ENCODE measurements at places on chromosomes 11 and 22. TPM values are rescaled to one million over a fixed set of nuclear protein-coding genes. Genes with fewer than 3 reads are reported as not detected.

DNA sequence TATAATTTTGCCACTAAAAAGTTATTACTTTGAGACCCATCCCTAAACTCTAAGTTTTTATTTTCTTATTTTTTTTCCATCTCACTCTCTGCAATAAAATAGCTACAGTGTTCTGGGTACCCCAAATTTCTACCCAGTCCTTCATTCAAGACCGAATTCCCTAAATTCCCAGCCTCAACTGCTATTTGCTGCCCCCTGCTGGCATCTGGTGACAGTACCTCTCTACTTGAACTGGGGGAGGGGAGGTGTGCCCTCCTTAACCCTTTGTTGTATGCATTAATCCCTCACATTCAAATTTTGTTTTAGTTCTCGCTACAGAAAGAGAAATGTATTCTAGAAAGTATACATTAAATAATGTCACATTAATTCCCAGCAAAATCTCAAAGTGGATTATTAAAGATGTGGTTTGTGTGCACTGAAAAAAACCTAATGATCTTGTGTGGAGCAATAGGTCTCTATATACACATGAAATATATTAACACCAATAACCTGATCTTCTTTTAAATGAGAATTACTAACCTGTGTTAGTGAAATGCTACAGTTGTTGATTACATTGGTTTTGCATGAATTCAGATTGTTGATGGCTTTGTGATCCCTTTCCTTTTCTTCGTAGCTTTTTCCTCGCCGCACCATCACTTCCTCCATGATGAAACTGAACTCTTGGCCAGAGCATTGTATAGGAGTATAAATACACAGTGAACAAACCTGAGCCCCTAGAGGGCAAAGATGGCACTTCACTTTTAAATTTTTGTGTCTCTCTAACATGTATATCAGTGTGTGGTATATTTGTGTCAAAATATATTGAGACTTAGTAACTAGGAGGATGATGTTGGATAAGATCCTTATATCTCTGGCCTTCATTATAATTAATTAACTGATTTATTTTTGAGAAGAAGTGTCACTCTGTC, 590.0 kb downstream of the METTL15 start:
- H3K27me3 ChIP-seq: no peaks in the 10 kb centered on the region
- no peak overlapping the region for H3K4me3 ChIP-seq
- no peaks in the 10 kb centered on the region for H3K4me1 ChIP-seq
- no peak overlapping the region for H3K27ac ChIP-seq

The AIFM3 gene
- 0.66 TPM for total RNA-seq

- no peaks in the 10 kb centered on the region for H3K36me3 ChIP-seq
- no peak overlapping the region for H3K4me3 ChIP-seq
These were observed 9.7 kb upstream of the THY1 start for GRCh38 chr11:119432484-119433357.

DNA sequence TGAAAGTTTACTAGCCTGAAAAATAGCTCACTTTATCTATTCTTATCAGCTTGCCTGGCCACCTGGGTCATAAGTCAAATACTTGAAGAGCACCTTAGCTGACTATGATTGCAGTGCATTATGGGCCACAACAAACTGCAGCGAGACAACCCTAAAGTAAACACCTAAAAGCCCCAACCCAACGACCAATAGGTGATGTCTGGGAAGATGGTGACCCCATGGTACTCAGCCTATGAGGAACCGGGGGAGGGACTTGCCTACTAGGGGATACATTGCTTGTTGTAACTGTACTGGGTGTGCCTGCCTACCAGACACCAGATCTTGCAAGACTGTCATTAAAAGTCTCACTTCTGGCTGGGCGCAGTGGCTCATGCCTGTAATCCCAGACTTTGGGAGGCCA, 35.6 kb upstream of the APOBEC3A start:
- H3K4me1 ChIP-seq: peaks cover 18% of the 10 kb centered on the region
- no peaks in the 10 kb centered on the region for H3K36me3 ChIP-seq
- H3K27ac ChIP-seq: no peak overlapping the region
- H3K27me3 ChIP-seq: no peaks in the 10 kb centered on the region

DNA sequence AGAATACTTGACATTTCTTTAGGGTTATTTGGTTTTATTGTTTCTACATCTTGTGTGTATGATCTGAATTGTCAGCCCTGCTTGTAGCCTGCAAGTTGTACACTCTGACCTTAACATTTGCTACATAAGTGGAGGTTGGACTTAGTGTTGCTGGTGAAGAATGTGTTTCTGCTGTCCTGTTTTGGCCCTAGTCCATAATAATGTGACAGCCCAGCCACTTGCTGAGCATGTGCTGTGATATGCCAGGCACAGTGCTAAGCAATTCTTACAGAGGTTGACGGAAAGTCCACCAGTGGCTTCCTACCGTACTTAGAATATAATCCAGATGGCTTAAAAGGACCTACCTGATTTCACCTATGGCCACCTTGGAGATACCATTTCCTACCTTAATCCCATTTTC, 526.6 kb downstream of the NELL1 start:
- H3K36me3 ChIP-seq: no peaks in the 10 kb centered on the region
- no peak for DNase-seq
- H3K27me3 ChIP-seq: no peaks in the 10 kb centered on the region
- no peak overlapping the region for H3K27ac ChIP-seq
- no peaks in the 10 kb centered on the region for H3K4me1 ChIP-seq

The OOSP4B gene
- total RNA-seq: not detected

GRCh38 chr22:20427104-20427944, 10.3 kb downstream of the SCARF2 start:
- H3K4me3 ChIP-seq: no peak overlapping the region
- no peak for DNase-seq
- peaks cover 24% of the 10 kb centered on the region for H3K36me3 ChIP-seq
- H3K27ac ChIP-seq: no peak overlapping the region

DNA sequence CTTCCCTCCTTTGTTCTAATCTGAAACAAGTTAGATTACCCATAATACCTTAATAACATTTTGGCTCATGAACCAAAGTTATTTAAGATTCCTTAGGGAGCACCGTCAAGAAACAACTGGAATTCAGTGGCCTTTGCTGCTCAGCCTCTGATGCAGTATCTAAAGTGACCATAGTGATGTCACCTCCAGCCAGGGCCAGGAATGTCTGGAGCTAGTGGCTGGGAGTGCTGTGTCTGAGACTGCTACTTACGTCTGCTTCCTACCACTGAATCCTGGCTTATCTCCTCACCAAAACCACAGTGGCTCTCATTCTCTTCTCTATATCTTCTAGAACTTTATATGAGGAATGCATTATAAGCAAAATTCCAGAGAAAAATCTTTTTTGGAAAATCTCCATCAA, 658.0 kb downstream of the DLG2 start:
- H3K4me1 ChIP-seq: no peaks in the 10 kb centered on the region
- no peaks in the 10 kb centered on the region for H3K36me3 ChIP-seq
- no peak overlapping the region for H3K4me3 ChIP-seq
- DNase-seq: no peak

DNA sequence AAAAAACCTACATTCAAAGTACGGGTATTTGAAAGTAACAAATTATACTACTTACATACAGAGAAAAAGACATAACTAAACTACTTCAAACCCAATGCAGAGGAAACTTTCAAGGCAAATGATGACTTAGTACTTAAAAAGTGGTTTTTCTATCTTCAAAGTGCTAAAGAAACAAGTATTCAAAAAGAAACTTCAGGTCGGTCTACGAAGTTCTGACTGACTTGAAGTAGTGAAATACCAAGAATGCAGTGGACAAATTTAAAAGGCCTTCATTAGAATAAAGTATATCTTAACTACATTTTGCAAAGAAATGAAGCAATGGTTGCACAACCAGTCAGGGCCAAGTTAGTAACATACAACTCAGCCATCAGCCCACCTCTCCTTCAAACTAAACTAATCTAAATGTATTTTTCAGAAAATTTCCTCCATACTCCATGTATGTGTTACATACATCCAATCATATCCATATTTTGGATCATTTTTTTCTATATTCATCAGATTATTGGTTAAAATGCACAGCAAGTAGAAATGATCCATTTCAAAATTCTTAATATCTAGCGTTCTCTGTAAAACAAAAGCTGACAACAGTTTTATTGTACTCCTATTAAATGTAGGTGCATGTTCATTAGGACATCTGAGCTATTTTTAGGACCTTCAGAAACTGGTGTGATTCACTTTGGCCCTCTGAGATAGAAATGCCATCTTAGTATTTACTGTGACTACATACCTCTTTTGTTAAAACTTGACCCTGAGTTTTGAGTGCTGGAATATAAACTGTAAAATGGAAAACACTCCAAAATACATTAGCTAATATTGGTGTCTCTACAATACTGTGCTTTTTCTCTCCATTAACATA, 49.9 kb downstream of the BIRC2 start:
- no peak overlapping the region for H3K4me3 ChIP-seq
- peaks cover 14% of the 10 kb centered on the region for H3K4me1 ChIP-seq
- DNase-seq: no peak
- peaks cover 12% of the 10 kb centered on the region for H3K36me3 ChIP-seq
- H3K27me3 ChIP-seq: no peaks in the 10 kb centered on the region

The C22orf23 gene
- total RNA-seq: not detected

- peaks cover 6% of the 10 kb centered on the region for H3K4me1 ChIP-seq
- no peak overlapping the region for H3K27ac ChIP-seq
- H3K36me3 ChIP-seq: no peaks in the 10 kb centered on the region
- no peak for DNase-seq
- H3K4me3 ChIP-seq: no peak overlapping the region
- H3K27me3 ChIP-seq: no peaks in the 10 kb centered on the region
These were observed 73.6 kb downstream of the PAK1 start for GRCh38 chr11:77400271-77400670.

The OR10D3 gene
- not detected for total RNA-seq

The KCNK4 gene
- total RNA-seq: 0.71 TPM

GRCh38 chr11:78372114-78372768, 45.4 kb downstream of the GAB2 start:
- no peaks in the 10 kb centered on the region for H3K27me3 ChIP-seq
- no peak overlapping the region for H3K27ac ChIP-seq
- no peaks in the 10 kb centered on the region for H3K36me3 ChIP-seq
- no peak overlapping the region for H3K4me3 ChIP-seq
- no peaks in the 10 kb centered on the region for H3K4me1 ChIP-seq

The RPL3 gene
- total RNA-seq: 1,964 TPM

DNA sequence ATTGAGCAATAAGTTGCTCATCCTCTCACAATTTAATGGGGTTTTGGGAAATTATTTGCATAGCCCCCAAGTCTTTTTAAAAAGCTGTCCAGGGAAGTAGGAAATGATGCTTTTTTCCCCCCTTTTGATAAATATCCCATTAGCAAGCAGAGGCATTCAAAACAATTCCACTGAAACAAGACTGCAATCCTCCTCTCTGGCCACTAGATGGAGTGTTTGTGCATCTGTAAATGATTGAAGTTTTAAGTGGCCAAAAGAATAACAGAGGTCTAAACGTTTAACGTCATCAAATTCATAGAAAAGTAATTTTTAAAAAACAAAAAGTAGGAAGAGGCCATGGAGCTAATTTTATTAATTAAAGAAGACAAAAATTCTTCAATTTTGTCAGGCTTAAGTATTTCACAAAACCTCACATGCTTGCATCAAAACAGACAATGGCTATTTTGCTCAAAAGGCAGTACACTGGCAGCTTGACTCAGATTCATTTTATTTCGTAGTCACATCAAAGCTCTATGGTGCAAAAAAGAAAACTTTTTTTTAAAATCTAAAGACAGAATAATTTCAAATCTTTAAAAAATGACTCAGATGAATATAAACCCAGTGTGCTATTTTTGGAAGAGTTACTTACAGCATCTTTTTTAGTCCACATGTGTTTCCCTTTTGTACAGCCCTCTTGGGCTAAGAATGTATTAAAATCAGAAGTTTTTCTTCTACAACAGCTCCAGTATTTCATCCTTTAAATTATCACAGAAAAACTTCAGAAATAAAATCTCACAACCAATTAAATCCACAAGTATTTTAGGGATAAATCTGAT, 17.8 kb downstream of the CHORDC1 start:
- peaks cover 84% of the 10 kb centered on the region for H3K36me3 ChIP-seq
- no peaks in the 10 kb centered on the region for H3K4me1 ChIP-seq
- no peak overlapping the region for H3K27ac ChIP-seq
- DNase-seq: no peak

DNA sequence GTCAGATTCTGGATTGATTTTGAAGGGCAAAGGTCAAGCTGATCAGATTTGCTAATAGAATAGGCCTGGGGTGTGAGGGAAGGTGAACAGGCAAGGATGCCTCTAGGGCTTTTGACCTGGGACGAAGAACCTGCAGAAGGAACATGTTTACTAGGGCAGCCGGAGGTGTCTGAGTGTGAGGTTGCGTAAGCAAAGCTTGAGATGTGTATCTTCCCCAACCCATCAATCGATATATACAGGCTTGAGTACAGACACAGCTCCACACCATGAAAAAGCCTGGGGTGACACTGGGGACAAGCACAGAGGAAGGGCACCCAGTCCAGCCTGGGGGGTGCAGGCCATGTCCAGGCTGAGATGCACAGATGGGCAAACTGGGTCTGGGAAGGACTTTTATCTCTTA, 1.1 kb downstream of the LHFPL7 start:
- H3K4me3 ChIP-seq: no peak overlapping the region
- H3K27ac ChIP-seq: no peak overlapping the region
- DNase-seq: no peak
- no peaks in the 10 kb centered on the region for H3K27me3 ChIP-seq
- H3K36me3 ChIP-seq: no peaks in the 10 kb centered on the region
- no peaks in the 10 kb centered on the region for H3K4me1 ChIP-seq

GRCh38 chr11:96012086-96012824, 88.3 kb upstream of the MTMR2 start:
- peak; percentile 72 for DNase-seq
- no peaks in the 10 kb centered on the region for H3K36me3 ChIP-seq
- no peaks in the 10 kb centered on the region for H3K27me3 ChIP-seq
- peaks cover 10% of the 10 kb centered on the region for H3K4me1 ChIP-seq

The CRACR2B gene
- 4.3 TPM for total RNA-seq

DNA sequence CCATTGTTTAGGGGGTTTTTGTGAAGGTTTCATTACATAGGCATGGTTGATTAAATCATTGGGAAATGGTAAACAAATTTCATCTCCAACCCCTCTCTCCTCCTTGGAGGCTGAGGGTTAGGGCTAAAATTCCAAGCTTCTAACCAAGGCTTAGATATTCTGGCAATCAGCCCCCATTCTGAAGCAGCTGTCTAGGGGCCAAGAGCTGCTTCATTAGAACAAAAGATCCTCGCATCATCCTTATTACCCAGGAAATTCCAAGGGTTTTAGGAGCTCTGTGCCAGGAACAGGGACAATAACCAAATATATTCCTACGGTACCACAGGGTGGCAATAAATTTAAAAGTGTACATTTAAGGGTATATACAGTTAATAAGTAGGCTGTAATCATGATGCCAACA, 22.5 kb upstream of the EED start:
- no peaks in the 10 kb centered on the region for H3K27me3 ChIP-seq
- no peak overlapping the region for H3K4me3 ChIP-seq
- H3K27ac ChIP-seq: no peak overlapping the region
- no peaks in the 10 kb centered on the region for H3K36me3 ChIP-seq
- peaks cover 8% of the 10 kb centered on the region for H3K4me1 ChIP-seq

DNA sequence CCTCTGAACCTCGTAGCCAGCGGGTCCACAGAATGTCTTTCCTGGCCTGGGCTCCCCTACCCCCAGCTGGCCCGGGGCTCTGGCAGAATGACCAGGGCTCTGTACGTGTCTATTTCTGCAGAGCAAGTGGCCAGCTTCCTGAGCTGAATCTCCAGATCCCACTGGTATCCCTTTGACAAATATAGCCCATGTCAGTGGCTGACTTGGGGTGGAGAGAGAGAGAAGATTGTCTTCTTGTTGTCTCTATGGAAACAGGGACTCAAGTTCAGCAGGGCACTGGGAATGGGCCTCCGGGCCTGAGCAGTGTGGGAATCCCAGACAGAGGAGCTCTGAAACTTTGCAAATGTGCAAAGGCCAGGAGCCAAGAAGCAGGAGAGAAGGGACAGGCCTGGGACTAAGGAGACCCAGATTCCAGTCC, 33.9 kb downstream of the ANO1 start:
- H3K4me1 ChIP-seq: no peaks in the 10 kb centered on the region
- DNase-seq: no peak
- no peak overlapping the region for H3K4me3 ChIP-seq
- H3K27ac ChIP-seq: peak overlapping the region; percentile 7
- H3K36me3 ChIP-seq: no peaks in the 10 kb centered on the region

The BARX2 gene
- not detected for total RNA-seq
